ENCODE measurements at places on chromosomes 4 and X.

GRCh38 chr4:11131491-11131890, 297.2 kb downstream of the HS3ST1 start:
- no peak for DNase-seq

- no peak for DNase-seq
These were observed 13.9 kb upstream of the CDS1 start for GRCh38 chr4:84569009-84569408.

- DNase-seq, result no peak
These were observed 54.0 kb upstream of the TMLHE start for GRCh38 chrX:155666741-155667140.

- no peak for DNase-seq
These were observed 171.9 kb upstream of the PGRMC2 start for GRCh38 chr4:128459547-128459946.

GRCh38 chr4:10016169-10016568, 5.1 kb downstream of the SLC2A9 start:
- DNase-seq, result no peak

DNA sequence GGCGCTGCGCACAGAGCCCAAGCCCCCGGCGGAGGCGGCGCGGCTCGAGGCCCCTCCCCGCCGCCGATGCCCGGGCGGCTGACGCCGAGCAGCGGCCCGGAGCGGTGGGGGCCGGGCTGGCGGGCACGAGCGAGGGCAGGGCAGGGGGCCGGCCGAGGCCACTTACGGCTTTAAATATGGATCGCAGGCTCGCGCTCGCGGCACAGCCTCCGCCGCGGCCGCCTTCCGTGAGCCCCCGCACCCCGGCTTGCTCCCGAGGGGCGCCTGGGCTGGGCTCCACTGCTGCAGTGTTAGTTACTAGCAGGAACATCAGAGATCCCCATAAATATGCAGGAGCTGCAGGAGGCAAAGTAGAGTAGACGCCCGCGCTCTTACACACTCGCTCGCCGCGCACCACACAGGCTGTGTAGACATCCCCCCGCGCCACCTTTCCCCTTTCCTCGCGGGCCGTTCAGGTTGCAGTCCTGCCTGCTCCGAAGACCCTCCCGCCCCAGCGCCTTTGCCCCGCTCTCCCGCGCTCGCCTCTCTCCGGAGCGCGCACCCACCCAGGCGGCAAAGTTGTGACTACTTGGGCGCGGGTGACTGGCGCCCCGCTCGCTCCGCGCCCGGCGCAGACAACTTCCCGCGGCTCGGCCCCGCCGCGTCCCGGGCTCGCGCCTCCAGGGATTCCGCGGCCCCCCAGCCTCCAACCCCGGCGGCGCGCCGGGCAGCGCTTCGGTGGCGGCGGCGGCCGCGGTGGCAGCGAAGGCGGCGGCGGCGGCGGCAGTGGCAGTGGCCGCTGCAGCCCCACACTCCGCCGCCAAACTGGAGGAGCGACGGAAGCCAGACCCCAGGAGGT, 152.0 kb upstream of the SLC4A4 start:
- peak; percentile 55 for DNase-seq

DNA sequence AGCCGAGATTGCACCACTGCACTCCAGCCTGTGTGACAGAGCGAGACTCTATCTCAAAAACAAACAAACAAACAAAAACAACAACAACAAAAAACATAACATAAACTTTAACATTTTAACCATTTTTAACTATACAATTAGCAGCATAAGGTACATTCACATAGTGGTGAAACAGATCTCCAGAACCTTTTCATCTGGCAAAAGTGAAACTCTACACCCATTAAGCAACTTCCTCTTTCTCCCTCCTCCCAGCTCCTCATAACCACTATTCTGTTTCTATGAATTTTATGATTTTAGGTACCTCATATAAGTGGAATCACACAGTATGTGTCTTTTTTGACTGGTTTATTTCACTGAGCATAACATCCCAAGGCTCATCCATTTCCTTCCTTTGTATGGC, 103.6 kb downstream of the FAM13A start:
- peak; percentile 10 for DNase-seq

GRCh38 chr4:132527817-132528216, 621.3 kb upstream of the PCDH10 start:
- DNase-seq, result no peak

GRCh38 chr4:10055871-10056270, 34.6 kb upstream of the SLC2A9 start:
- DNase-seq, result no peak

DNA sequence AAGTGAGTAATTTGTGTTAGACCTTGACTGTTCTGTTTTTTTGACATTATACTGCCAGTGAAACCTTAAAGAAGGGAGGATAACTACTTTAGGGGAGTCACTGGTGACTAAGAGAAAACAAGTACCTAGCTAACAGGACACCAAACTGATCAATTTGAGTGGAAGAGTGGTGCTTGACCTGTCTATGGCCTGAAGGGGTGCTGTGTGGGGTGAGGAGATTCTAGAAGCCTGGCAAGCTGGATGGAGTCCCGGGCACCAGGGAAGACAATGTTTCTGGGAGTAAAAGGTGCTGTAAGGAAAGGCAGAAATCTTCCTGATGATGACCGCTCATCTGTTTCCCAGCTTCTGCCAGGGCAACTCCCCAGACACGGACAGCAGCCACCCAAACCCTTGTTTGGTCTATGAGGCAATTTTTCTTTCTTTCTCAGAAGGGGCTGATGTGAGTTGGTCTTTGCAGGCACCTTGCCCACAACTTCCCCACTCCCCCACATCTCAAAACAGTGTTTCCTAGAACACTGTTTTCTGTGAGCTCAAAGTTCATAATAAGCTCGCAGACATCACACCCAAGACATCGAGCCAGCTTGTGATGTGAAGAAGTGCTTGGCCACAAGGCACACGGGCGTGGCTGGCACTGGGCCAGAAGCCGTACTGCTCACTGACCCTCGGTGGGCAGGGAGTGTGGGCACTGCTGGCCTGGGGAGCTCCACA, 4.6 kb downstream of the TXK start:
- no peak for DNase-seq

- no peak for DNase-seq
These were observed 6.8 kb upstream of the XAGE3 start for GRCh38 chrX:52874661-52875060.

- DNase-seq, result no peak
These were observed 58.2 kb upstream of the RBM47 start for GRCh38 chr4:40687676-40688389.

DNA sequence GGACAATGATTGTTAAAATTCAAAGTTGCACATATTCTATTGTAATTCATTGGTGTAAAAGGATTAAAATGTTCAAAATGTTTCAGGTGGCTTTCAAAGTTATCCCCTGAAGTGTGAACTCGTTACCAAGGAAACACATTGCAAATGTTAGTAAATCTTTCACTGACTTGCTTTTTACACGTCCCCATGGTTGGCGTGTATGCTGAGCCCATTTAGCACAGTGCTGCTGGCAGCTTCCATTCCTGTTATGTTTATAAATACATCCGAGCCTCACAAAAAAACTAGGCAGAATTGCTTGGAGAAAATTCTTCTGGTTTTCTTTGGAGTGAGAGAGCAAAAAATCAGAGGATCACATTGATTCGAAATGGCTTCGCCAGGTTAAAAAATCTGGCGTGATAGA, 105.9 kb upstream of the HPGD start:
- DNase-seq, result no peak

GRCh38 chr4:23235628-23236390, 543.1 kb downstream of the GBA3 start:
- no peak for DNase-seq

Measured in MM.1S (cell line).